Heart right ventricle (tissue), 16 donors: ENCODE measurements at places on chromosomes 6 and 20. TPM values are rescaled to one million over a fixed set of nuclear protein-coding genes. Genes with fewer than 3 reads are reported as not detected.

KCNG1 gene
- not detected for polyA plus RNA-seq

ZKSCAN3 gene
- polyA plus RNA-seq = 1.0 TPM

EPB41L1 gene
- 7.5 TPM for polyA plus RNA-seq

RPL10A gene
- 231 TPM for polyA plus RNA-seq

BFSP1 gene
- 0.44 TPM for polyA plus RNA-seq

KCNK5 gene
- 0.66 TPM for polyA plus RNA-seq
